ENCODE measurements at places on chromosomes 4 and X. TPM values are rescaled to one million over a fixed set of nuclear protein-coding genes. Genes with fewer than 3 reads are reported as not detected.

DUX4 gene
- total RNA-seq: not detected

CSAG3 gene
- not detected for total RNA-seq

MAGEB10 gene
- total RNA-seq: not detected

SEPTIN6 gene
- 52.7 TPM for total RNA-seq

SOD3 gene
- 5.0 TPM for total RNA-seq

NKX6-1 gene
- 5.2 TPM for total RNA-seq

P2RY4 gene
- 0.30 TPM for total RNA-seq

DRD5 gene
- total RNA-seq: 2.2 TPM

TRIM60 gene
- not detected for total RNA-seq

MFSD8 gene
- total RNA-seq: 45.8 TPM

TCEAL6 gene
- total RNA-seq: 6.2 TPM

SH3TC1 gene
- 8.6 TPM for total RNA-seq

CCSER1 gene
- total RNA-seq: 66.1 TPM

PRKG2 gene
- total RNA-seq: 7.2 TPM

PARM1 gene
- 31.2 TPM for total RNA-seq

JAKMIP1 gene
- total RNA-seq: 8.2 TPM

LSM6 gene
- total RNA-seq: 29.3 TPM

ITIH6 gene
- 0.10 TPM for total RNA-seq

All from spinal cord (tissue), 10 donors.